HS-27A (cell line): ENCODE measurements at places on chromosomes 2 and 18.

GRCh38 chr2:229900012-229900411, 21.8 kb downstream of the TRIP12 start:
- no peak for DNase-seq

DNA sequence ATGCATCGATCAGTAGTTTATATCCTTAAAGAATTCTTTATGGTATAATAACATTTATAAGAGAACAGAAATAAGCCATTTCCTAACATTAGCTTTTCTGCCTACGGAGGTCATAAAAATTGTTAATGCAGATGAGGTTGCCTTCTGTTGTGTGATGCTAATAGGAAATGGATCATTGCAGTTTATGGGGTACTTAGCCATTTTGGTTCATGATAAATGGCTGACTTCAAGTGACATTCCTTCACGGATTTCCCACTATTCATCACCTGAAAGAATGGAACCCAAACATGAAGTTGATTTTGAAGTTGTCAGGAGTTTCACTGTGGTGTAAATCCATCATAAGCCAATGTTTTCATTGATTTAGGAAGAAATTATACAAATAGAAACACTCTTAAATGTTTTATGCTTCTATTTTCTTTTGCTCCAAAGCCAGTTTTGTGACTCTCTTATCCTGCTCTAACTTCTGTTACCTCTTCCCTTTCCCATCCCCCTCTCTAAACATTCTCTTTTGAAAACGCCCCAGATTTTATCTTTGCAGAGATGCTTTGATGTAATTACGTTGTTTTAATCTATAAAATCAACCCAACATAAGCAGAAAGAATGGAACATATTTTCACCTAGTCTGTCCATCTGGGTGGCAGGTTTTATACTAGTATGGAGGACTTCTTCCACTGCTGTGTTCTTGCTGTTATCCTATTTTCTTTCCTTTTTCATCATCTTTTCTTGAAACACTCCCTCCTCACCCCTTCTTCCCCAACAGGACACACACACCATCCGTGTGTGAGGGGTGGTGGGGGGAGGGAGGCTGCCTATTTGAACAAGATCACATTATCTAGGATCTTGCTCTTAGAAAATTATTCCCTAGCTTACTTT, 58.2 kb downstream of the GREB1L start:
- no peak for DNase-seq

GRCh38 chr2:182103526-182103925, 117.9 kb downstream of the PPP1R1C start:
- no peak for DNase-seq

DNA sequence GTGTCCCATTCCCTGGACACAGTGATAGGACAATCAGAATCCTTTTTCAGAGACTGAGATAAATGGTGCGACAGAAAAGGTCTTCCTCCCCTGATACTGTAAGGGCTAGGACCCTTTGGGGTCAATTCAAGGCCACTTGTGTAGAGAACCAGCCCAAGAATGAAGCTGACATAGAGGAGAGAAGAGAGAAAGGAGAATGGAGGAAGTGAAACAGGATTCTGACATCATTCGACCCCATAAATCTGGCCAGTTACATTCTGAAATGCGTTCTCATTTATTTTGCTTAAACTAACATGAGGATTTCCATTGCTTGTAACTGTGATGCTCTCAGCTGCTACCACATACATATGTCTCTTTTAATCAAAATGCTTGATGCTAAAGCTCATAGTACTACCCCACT, 148.1 kb downstream of the TMEM163 start:
- no peak for DNase-seq

GRCh38 chr18:48963586-48964470, 13.1 kb upstream of the SMAD7 start:
- no peak for DNase-seq

GRCh38 chr2:9739531-9739964, 103.7 kb upstream of the TAF1B start:
- no peak for DNase-seq

- no peak for DNase-seq
Observed at GRCh38 chr2:240233885-240234502, 93.5 kb upstream of the OTOS start.

DNA sequence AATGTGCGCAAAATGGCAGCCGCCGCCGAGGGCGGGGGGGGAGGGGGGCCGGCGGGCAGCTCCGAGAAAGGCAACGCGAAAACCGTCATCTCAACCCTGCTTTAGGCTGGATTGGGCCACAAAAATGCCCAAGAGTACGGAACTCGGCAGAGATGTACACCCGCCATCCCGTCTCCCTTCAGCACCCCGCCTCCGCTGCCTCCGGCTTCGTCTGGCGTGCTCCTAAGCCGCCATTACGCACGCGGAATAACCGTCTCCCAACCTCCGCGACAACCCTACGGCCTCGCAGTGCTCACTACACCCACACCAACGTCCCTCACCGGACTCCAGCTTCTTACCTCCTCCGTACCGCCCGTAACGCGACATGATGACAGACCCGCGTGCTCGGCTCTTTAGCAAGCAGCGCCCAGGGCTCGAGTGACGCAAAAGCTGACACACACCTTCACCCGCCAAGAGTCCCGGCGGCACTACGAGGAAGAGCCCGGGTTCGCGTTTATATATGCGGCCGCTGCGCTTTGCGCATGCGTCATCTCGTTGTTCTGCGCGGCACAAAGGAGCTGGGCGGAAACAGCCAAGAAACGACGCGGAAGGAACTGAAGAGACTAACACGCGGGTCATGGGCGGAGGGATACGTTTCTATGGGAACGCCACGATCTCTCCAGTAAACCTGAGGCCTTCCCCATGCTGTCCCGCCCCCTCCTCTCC, at the start of gene SRSF7:
TSS of gene SRSF7 (minus strand) at position 471 of the 705 bp plus-strand sequence. CDS start at position 366, 105 bp downstream.
- DNase-seq, result peak; percentile 94
